ENCODE measurements at places on chromosomes 1 and 21. TPM values are rescaled to one million over a fixed set of nuclear protein-coding genes. Genes with fewer than 3 reads are reported as not detected.

Gene KCNK1
- 41.6 TPM for total RNA-seq

Gene OR2L5
- total RNA-seq, result not detected

Gene WLS
- 9.5 TPM for total RNA-seq

Gene MAP7D1
- total RNA-seq, result 146 TPM

Gene ST6GALNAC5
- 11.6 TPM for total RNA-seq

Gene KIAA0040
- 10.6 TPM for total RNA-seq

Gene NUP133
- 72.5 TPM for total RNA-seq

Gene FCGR1A
- total RNA-seq, result not detected

Gene THEM5
- not detected for total RNA-seq

Measured in H7 (cell line).